ENCODE measurements at places on chromosomes 6 and 20. TPM values are rescaled to one million over a fixed set of nuclear protein-coding genes. Genes with fewer than 3 reads are reported as not detected.

Gene SLC22A16
- not detected for total RNA-seq

Gene KCNK5
- not detected for total RNA-seq

Gene COL9A3
- not detected for total RNA-seq

Gene TNNC2
- 678 TPM for total RNA-seq

Gene GSTA2
- total RNA-seq, result not detected

Gene TRIM39
- 11.6 TPM for total RNA-seq

Gene FAM83C
- total RNA-seq, result not detected

Gene CST9
- not detected for total RNA-seq

Gene MRAP2
- 7.0 TPM for total RNA-seq

Gene PCNA
- 57.8 TPM for total RNA-seq

Gene WFDC10B
- total RNA-seq, result not detected

Gene CST5
- total RNA-seq, result not detected

Gene PGC
- total RNA-seq, result not detected

Gene TREML1
- total RNA-seq, result not detected

GRCh38 chr6:628766-629165 lies 28.1 kb downstream of the HUS1B start:
- no peak for DNase-seq

GRCh38 chr20:41577129-41578009 lies 40.8 kb downstream of the CHD6 start:
- no peak for DNase-seq

DNA sequence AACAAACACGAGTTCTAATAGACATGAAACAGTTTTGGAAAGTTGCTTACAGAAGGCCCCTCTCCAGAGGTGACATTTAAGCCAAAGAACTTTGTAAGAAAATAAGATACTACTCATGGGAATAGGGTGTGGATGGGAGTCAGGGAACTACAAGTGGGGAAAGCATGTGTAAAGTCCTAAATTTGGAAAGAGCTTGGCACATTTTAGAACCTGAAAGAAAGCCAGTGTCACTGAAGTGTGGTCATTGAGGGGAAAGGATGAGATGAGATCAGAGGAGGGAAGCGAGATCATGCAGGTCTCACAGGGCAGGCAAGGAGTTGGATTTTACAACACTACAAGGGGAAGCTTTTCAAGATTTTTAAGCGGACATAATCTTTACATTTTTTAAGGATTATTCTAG lies 38.0 kb downstream of the VGLL2 start:
- peak; percentile 81 for DNase-seq

DNA sequence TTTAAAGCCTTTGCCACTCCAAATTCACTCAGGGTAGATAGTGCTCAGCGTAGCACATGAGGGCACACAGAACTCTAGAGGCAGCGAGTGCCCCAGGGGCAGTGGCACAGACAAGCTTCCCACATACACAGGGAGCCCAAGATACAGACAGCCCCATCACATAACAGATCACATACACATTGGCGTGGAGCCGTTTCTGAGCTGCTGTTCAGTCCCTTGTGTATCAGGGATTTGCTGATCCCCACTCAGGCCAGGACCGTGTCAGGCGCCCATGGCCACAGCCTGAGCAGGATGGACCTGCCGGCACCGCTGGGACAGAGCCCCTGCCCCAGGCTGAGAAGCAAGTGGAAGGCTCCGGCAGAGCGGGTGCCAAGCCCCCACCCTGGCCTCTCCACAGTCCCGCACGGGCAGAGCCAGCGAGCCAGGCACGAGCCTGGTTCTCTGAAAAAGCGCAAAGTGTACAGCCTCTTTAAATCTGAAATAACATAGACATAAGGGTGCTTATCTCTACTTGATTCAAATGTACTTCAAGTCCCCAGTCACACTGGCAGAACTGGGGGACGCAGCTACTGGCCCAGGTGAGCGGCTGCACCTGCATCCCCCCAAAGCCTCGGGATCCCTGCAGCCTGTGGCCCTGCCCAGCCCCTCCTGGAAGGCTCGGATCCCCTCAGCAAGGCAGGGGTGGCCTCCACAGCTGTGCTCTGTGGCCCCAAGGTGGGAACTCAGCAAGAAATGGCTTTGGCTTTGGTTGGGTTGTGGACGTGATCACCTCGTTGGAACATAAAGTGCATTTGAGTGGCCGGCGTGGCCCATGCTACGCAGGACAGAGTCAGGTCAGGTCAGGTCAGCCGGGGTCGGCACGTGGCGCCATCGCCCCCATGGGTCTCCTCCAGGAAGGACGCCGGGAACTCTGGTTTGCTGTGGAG lies 231.3 kb downstream of the ERMARD start:
- DNase-seq, result no peak

- DNase-seq, result no peak
Measured at GRCh38 chr6:150276937-150277742, 91.7 kb upstream of the IYD start.

DNA sequence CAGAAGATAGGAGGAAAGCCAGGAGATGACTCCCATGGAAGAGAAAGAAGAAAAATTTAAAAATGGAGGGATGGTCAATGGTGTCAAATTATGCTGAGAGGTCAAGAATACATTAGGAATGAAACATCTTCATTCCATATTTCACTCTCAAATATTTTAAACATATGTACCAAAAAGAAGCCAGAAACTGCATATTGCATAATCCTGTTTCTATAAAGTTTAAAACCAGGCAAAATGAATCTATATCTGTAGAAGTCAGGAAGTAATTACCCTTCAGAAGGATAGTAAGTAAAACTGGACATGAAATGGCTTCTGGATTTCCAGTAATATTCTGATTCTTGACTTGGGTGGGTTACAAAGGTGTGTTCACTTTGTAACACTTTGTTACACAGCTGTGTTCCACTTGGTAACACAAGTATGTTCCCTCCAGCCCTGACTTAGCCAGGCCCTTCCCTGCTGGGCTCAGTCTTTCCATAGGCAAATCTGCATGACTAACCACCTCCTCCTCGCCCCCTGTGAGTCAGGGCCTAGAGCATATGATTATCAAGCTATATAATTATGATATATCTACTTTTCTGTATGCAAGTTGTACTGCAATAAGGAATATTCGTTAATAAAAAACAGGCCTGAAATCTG lies 20.2 kb upstream of the C6orf141 start:
- DNase-seq, result no peak

DNA sequence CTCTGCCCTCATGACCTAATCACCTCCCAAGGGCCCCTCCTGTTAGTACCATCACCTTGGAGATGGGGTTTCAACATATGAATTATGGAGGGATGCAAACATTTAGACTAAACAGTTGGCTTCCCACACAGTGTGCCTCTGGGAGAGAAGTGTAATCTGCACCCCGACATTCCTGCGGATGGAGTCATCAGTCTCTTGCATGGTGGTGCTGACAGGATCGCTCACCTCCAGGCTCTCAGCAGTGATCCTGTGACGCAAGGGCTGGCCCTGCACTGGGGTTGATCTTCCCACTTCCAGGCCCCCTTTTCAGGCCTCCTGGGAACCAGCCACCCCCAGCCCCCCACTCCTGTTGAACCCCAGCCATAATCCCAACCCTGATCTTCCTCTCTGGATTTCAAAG lies 16.0 kb upstream of the PI16 start:
- no peak for DNase-seq

DNA sequence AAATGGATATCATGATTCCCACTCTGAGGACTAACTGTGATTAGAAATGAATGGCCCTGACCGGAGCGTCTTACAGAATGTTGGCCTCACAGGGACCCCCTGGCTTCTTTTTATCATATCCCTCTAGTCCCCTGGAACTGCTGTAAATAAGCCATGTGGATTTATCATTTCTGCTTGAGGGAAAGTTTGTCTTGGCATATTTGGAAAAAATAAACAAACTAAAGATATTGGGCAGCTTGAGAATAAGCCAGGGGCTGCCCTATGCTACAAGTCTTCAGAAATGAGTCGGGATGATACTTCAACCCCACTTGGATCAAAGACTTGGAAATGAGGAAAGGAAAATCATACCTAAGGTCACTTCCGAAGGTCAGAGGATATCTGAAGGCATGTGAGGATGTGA lies 179.1 kb downstream of the THBS2 start:
- no peak for DNase-seq

DNA sequence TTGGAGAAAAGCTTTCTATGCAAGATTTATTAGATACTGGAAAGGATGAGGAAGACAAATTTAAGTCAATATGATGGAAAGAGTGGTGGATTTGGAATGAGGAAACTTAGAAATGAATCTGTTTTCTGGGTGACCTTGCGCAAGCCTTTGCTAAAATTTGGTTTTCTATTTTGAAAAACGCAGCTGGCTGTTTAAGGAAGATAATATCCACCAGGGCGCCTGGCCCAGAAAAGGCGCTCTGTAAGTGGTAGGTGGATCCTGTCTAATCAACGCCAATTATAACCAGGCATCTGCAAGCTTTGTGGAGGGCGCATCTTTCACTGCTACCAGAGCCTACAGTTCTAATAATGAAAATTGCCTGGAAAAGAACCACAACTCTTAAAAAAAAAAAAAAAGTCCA lies 398 bp upstream of the SPATS1 start:
- DNase-seq, result no peak

GRCh38 chr6:167420177-167420576 lies 95.3 kb downstream of the TTLL2 start:
- DNase-seq, result no peak

- DNase-seq, result no peak
Measured at GRCh38 chr6:158808442-158808833, 10.7 kb downstream of the EZR start.

DNA sequence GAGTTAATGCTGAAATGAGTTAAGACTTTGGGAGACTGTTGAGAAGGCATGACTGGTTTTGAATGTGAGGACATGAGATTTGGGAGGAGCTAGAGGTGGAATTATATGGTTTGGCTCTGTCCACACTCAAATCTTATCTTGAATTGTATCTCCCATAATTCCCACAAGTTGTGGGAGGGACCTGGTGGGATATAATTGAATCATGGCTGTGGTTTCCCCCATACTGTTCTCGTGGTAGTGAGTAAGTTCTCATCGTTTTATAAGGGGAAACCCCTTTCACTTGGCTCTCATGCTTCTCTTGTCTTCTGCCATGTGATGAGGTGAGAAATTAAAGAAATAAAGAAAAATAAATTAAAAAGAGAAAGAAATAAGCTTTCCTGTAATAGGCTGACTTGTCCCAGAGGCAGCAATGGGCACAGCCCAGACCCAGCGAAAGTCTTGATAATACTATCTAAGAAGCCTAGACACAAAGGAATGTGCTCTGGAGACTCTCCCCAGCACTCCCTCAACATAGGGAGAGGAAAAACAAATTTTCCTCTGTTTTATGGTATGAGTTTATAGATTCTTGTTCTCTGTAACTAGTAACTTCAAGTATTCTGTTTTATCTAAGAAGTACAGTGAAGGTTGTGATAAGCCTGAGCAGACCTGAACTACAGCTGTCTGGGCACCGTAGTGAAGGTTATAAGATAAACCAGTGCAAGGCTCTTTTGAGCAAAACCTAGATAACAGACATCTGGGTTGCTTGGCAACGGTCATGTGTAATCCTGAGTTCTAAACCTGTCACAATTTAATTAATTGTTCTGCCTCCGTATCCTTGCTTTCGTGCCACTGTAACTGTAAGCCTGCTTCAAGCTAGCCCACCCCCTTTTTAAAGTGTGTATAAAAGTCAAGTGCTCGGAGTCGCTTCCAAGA lies 88.9 kb upstream of the ECI2 start:
- DNase-seq, result no peak

- no peak for DNase-seq
Measured at GRCh38 chr6:66149132-66149531, 442.1 kb upstream of the EYS start.

DNA sequence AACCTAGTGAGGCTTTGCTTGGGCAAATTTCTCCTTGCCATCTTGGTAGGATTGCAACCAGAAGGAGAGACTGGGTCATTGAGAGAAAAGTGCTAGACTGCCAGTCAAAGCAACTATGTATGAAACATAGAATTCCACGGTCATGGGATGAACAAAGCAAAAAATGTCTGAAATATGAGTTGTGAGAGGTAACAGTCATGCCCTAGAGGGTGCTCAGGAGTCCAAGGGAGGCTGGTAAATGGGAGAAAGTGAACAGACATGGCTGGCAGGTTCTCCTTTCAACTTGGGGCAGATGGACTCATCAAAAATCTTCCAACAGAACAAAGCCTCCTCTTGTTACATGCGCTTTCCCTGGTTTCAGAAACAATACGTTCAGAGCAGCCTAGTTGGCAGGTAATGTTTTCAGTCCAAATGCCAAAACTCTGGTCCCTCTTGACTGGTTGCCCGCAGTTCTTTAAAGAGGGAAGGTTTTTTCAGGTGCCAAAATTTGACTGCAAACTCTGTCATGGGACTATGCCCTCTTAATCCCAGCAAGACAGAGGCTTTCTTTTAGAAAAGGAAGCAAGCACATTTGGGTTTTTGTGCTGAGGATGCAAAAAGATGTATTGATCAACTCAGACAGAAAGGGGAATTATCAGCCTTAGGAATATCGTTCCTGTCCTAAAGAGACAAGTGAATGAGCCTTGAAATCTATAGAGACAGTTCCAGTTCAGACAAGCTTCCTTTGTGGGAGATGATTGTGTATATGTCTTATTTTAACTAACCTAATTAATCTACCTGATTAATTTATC lies 68.5 kb upstream of the SASH1 start:
- no peak for DNase-seq

DNA sequence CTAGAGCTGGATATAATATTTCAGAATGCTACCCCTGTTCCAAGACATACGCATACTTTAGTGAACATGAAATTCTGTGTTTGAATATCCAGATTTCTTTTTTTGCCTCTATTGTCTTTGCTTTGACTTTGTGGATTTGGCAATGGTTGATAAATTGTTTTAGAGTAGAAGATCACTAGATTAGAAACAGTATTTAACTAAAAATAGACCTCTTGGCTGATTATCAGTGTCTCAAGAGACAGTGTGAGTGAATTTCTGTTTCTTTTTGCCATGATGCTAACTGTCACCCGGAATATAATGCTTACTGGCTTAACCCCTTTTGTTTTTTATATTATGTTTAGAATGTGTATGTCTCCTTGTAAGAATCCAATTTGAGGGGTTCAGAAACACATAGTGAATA lies 102.5 kb downstream of the PLCB1 start:
- DNase-seq, result no peak

GRCh38 chr20:3766422-3767109 lies 987 bp downstream of the ADISSP start:
- no peak for DNase-seq

DNA sequence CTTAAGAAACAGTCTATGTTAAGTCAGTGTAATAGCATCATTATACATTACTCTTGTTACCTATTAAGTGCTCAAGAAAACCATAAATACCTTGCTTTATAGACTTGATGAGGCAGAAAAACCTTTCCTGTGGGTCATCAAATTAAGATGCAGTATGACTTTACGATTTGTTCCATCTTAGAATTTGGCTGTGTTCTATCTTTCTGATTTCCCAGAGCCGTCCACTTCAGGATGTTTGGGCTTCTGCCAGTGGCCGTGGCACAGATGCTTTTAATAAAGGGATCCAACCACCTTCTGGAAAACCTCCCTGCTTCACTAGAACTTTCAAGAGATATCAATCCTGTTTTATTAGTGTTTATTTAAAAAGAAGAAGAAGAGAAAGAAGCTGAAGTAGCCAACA lies 71.2 kb downstream of the PDE7B start:
- peak; percentile 47 for DNase-seq

- DNase-seq, result no peak
Measured at GRCh38 chr6:14316651-14317386, 199.2 kb downstream of the CD83 start.

Data from myocyte (in vitro differentiated cells).